ENCODE measurements at places on chromosomes 2 and 18. TPM values are rescaled to one million over a fixed set of nuclear protein-coding genes. Genes with fewer than 3 reads are reported as not detected.

DNA sequence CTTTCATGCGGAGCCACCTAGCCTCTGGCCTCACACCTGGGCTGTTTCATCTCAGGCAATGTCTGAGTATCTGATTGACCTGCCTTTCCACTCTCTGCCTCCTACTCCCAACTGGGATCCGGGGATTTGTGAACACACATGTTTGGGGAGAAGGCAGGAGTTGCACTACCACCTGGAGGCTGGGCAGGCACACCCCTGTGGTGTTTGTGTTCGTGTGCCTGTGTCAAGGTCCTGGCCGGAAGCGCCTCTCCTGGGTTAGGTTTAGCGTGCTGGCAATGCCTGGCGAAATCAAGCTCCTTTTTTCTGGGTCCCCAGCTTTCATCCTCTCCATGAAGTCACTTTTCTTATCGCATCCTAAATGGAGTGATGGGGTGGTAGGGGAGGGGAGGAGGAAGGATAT lies 63.9 kb downstream of the GATA6 start:
- H3K27me3 ChIP-seq = no peaks in the 10 kb centered on the region
- H3K4me3 ChIP-seq = no peak overlapping the region
- H3K36me3 ChIP-seq = no peaks in the 10 kb centered on the region

RABL2A gene
- total RNA-seq = 18.7 TPM

DNA sequence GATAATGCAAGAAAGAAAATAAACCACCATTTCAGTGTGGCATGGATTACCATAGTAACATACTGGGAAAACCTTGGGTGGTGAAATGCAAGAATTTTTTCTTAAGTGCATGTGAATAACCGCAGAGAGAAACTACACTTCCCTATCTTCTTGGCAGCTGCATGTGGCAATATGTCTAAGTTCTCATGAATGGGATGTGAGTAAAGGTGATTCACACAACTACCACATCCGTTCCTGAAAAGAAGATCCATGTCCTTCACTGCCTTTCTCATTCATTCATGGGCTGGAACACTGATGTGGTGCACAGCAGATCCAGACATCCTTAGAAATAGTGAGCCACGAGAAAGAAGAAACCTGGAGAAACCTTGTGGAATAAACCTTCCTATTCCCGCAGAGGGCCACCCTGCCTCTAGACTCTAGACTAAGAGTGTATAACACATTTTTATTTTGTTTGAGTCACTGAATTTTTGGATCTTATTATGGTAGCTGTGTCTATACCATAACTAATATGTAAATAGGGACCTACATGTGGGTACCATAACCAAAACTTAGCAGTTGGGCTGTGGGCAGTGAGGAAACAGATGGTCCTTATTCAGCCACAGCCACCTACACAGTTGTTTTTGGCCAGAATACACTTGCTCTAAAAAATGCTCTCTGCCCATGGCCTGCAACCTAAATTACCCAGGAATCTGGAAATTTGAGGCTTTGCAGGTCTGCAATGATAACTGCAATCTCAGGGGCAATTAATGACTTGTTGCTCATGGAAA lies 573.3 kb downstream of the LRP1B start:
- no peak overlapping the region for H3K4me3 ChIP-seq
- no peak for DNase-seq
- no peaks in the 10 kb centered on the region for H3K27me3 ChIP-seq
- H3K27ac ChIP-seq = no peak overlapping the region

DNA sequence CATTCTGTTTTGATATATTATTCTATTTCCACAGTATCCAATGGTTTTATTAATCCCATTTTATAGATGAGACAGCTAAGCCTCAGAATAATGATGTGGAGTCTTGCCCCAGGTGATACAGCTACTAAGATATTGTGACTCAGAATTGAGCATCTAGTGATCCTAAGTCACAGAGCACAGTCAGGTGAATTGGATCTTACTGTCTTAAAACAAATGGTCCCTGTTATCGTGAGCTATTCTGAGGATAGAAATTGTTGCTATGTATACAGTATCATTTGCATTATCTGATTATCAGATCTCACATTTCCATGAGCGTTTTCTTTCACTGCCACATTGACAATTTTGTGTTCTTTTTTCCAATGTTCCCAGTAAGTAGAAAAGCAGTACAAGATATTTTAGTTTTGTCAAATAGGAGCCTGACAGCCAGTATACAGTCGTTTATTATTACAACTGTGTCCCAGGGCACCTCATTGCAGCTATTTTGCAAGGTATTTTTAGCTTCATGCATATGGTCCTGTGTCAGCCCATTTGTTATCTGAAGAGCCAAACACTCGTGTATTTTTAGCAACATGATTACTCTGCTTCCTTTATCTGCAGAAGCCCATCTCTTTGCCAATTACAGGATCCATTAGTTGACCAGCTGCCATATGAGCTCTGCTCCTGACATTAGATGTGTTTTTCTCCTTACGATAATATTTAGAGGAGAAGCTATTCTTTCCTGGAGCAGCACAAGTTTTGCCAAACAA lies 25.1 kb upstream of the SGPP2 start:
- DNase-seq = no peak
- H3K4me3 ChIP-seq = no peak overlapping the region
- H3K27ac ChIP-seq = no peak overlapping the region
- H3K4me1 ChIP-seq = no peaks in the 10 kb centered on the region
- H3K27me3 ChIP-seq = no peaks in the 10 kb centered on the region

DNA sequence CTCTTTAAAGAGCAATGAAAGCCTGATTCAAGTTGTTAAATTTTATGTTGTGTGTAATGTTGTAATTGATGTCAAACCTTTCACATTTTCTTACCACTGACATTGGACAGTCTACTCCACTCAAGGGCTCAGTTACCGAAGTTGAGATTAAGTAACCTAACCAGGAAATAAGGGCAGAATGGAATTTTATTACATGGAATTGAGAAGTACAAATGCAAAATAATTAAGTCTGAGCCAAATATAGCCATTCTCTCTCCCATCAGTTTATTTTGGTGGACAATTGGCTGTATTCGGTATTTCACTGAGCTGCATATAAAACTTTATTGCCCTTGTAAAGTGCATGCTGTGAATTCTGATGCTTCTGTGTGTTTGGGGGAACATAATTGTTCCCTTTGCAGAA lies 231.5 kb downstream of the TTC32 start:
- no peak for DNase-seq
- peaks cover 5% of the 10 kb centered on the region for H3K4me1 ChIP-seq
- no peaks in the 10 kb centered on the region for H3K27me3 ChIP-seq
- no peak overlapping the region for H3K27ac ChIP-seq

LYG2 gene
- not detected for total RNA-seq

TMEM150A gene
- 7.2 TPM for total RNA-seq

- H3K4me1 ChIP-seq = no peaks in the 10 kb centered on the region
- H3K4me3 ChIP-seq = no peak overlapping the region
- no peaks in the 10 kb centered on the region for H3K27me3 ChIP-seq
Observed at GRCh38 chr2:112239862-112240261, 15.0 kb downstream of the ZC3H8 start.

IL1A gene
- total RNA-seq = 3.2 TPM

DNA sequence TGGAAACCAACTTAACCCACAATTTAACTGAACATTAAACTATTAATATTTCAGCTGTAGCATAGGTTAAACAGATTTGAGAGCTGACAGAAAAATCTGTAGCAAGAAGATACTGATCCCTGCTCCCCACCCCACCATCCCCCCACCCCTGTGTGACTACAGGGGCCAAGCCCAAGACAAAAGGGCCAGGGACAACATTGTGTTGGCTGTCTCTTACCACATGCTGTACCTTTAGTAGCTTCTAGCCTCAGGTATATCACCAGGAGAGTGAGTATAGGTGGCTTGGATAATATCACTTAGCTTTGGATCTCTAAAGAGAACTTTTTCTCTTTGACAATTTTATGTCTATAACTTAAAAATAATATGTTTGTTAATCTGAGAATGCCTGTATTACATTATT lies 140.7 kb downstream of the AGPS start:
- H3K27ac ChIP-seq = no peak overlapping the region
- peaks cover 2% of the 10 kb centered on the region for H3K4me1 ChIP-seq
- no peaks in the 10 kb centered on the region for H3K27me3 ChIP-seq
- H3K4me3 ChIP-seq = no peak overlapping the region
- DNase-seq = no peak
- H3K36me3 ChIP-seq = no peaks in the 10 kb centered on the region

ABHD3 gene
- 21.0 TPM for total RNA-seq

DNA sequence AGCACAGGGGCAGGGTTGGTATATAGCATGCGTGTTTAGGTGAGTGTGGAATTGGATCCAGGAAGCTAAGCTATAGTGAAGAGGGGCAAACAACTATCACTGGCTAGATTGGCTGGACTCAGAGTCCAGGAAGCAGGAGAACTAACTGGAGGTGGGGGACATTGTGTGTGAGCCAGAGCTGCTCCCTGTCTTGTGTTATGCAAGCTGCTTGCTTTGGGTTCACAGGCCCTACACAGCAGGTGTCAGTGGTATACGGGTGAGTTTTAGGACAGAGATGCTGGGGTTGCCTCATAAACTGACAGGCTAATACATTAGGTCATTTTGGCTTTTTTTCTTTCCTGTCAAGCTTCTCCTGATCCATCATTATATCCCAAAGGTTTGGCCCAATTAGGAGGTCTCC lies 87.5 kb downstream of the CCDC85A start:
- no peak for DNase-seq
- H3K27ac ChIP-seq = no peak overlapping the region
- no peak overlapping the region for H3K4me3 ChIP-seq
- H3K4me1 ChIP-seq = no peaks in the 10 kb centered on the region
- H3K27me3 ChIP-seq = no peaks in the 10 kb centered on the region

- H3K36me3 ChIP-seq = no peaks in the 10 kb centered on the region
- no peak for DNase-seq
- H3K4me1 ChIP-seq = no peaks in the 10 kb centered on the region
- no peak overlapping the region for H3K27ac ChIP-seq
- H3K4me3 ChIP-seq = no peak overlapping the region
- no peaks in the 10 kb centered on the region for H3K27me3 ChIP-seq
Observed at GRCh38 chr2:19419211-19419880, 60.9 kb upstream of the OSR1 start.

GRCh38 chr2:112977559-112978056 lies at the start of gene IL36G:
Gene IL36G (plus strand): TSS chr2:112978006. CDS start chr2:112978639, 633 bp downstream.
- H3K27ac ChIP-seq = no peak within 1 kb of the TSS
- no peak within 1 kb of the TSS for H3K4me3 ChIP-seq
- H3K36me3 ChIP-seq = no peaks in the 10 kb centered on the region
